ENCODE measurements at places on chromosomes 5 and 9.

- peak; percentile 67 for DNase-seq
Observed at GRCh38 chr9:14062586-14063221, 251.2 kb downstream of the NFIB start.

DNA sequence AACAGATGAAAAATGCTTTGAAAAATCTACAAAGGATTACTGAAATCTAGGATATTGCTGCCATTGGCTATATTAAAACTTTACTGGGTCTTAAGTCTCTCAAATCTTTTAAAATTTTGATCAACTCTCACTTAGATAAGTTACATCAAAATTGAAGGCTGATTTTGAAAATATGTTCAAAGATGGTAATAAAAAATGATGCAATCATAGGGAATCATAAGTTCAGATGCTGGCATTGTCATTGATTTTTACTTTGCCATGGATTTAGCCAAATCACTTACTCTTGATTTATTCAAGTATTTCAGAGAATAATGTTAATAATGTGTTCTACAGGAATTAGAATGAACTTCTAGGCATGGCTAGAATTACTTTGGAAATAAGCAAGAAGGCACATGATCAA is 24.2 kb downstream of the LARS1 start:
- DNase-seq, result no peak

DNA sequence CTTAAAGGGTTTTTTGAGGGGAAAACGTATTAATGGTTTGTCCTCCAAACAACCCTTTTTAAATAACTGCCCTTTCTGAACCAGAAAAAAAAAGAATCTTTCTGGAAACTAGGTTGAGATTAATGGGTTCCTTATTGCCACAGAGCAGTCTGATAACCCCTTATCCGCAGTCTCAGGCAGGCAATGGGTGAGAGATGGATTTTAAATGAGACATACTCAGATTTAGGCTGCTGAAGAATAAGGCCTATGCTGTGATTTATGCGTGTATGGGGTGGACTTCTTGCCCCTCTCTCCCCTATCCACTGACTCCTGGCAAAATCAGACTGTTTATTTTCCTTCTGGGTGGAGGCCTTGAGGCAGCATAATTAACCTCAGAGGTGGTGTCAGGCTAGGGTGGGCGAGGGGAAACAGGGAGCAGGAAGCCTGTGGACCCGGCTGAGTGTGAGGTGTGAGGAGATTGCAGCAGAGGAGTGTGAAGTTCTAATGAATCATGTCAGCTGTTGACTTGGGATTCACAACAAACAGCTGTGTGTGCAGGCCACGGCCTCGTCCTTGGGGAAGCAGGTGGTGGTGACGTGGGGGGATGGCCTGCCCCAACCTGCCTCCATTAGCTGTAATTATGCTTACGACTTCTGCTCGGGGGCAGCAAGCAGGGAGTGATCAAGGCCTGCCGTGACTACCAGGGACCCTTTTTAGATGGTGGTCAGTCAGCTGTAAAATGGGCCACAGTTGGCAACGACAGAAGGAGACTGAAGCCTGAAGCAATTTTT is 196.4 kb downstream of the SEMA6A start:
- no peak for DNase-seq

DNA sequence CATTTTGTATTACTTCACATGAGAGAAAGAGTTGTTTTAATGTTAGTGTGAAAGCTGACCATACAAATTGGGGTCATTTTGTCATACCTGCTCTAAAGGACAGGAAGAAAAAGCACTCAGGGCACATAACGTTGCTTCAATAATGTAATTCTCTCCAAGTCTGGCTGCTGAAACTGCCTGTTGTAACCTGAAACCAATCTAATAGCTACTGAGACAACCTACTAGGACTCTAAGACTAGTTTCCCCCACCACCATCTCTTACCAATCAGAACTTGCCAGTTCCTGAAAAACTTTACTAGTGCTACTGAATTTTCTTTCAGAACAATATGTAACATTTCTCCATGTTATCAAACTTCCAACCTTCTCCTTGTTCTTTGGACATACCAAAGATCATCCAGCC is 374.7 kb downstream of the PTPRD start:
- DNase-seq, result no peak

DNA sequence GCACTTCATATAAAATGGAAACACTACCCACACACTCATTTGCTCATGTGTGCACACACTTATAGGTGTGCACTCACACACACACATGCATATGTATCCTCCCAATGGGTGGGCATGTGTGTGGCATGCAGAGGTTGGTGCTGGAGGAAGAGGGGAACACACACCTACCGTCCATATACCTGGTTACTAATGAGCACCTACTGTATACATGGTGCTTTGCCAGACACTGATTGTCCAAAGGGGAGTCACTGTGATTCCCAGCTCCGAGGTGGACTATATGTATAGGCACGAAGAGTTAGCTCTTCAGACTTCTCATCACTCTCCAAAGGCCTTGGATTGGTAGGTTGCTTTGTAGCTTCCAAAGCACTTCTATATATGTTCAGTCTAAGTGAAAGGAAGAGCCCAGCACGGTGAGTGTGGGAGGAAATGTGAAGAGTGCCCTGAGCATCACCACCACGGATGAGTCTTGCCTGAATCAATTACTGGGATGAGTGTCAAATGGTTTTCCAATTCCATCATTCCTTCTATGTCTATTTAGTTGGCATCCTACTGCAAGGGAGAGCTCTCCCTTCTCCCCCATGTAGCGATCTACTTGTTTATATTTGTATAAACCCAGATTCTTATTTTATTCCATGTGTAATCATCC is 12.6 kb upstream of the ERGIC1 start:
- DNase-seq, result no peak

- DNase-seq, result no peak
Observed at GRCh38 chr5:24161559-24161958, 483.2 kb downstream of the CDH10 start.

GRCh38 chr5:171261361-171261760 is 47.7 kb upstream of the TLX3 start:
- no peak for DNase-seq

DNA sequence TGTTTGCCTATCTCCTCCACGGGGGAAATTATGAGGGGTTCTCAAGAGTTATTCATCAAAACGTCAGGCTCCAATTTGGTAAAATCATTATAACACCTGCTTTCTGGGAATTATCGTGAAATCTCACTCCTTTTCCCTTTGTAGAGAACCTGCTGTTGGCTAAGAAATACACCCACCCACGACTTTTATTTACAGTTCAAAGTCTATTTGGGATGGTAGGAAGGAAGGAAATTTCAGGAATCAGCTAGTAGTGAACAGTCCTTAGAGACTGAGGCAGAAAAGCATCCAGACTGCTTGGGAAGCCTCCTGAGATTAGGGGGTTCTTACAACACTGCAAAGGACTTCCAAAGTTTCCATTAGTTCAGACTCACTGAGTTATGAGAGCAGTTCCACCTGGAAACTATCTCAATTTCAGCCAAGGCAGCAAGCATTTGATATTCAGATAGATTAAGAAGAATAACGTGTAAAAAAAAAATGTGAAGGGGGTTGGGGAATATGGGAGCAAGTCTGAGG is 9.4 kb upstream of the SPDL1 start:
- DNase-seq, result no peak

GRCh38 chr5:58246461-58246944 is 213.4 kb downstream of the PLK2 start:
- no peak for DNase-seq

- DNase-seq, result no peak
Observed at GRCh38 chr5:73591698-73592501, 26.4 kb downstream of the UTP15 start.

DNA sequence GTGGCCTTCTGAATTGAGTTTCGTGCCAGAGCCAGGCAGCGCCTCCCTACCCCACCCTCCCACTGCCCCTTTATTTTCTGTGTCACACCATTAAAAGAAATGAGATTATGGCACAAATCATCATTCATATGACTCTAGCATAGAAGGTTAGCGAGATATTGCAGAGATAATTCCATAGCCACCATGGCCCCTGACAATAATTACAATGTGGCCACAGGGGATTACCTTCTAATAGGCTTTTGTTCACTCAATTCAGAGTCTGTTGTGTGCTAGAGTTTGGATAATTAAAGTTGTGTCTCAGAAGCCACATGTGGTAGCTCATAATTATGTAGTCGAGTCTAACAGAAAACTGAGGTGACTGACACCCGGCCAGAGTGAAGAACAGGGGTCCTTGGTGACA is 428.1 kb downstream of the ARHGEF28 start:
- DNase-seq, result no peak

DNA sequence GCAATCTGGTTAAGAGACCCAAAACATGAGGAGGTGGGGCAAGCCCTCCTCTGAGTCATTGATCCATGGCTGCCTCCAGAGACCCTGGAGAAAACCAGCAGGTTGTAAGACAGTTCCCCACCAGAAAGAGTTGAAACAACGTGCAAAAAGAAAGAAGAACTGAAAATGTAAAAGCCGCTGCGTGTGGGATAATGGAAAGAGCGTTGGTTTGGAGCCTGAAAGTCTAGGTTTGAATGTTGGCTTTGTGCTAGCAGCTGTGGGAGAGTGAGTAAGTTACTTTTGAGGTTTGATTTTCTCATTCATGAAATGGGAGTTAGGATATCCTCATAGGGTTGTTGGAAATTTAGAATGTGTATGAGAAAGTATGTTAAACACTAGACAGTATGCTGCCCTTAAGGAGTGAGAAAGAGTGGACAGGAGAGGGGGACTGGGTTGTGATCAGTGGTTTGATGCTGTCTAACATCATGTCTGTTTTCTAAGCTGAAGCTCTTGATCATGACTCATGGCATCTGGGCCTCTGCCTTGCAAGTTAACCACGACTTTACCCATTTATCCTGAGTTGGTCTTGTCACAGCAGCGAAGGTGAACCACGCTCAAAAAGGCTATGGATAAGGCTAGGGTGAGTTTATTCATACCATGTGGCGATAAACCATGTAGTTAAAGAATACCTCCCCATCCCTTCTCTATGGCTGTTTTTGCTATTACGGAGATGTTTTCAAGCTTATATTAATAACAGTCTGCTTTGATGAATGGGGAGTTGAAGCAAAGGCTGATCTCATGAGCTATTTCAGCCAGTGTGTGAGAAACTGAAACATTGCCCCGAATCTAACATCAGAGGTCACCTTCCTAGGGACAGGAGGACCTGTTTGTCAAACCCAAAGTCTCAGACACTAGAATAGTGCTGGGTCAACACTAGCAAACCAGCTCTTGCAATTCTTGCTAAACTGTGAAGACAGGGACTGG is 41.3 kb downstream of the ZNF366 start:
- no peak for DNase-seq

DNA sequence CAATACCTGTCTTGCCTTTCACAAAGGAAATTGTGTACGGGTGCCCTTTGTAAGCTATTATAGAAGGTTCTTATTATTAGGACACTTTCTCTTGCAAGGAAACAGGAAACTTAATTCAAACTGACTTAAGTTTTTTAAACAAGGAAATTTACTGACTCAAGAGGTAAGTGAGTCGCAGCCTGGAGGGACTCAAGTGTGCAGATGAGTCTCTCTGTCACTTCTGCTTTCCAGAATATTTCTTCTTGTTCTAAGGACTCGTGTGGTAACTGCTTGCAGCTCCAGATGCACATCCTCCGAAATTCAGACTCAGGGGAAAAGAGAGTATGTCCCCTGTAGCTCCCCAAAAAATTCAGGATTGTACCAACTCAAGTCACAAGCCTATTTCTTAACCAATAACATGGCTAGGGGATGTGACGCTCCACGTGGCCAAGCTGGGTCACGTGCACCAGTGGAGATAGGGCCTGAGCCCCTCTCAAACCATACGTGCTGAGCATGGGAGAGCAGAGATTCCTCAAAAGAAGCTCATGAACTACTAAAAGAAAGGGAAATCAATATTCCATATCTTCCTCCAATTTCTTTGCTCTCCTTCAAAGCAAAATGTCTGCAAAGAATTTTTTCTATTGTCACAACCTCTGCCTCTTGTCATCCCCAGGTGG is 49.2 kb upstream of the ERCC6L2 start:
- DNase-seq, result no peak

DNA sequence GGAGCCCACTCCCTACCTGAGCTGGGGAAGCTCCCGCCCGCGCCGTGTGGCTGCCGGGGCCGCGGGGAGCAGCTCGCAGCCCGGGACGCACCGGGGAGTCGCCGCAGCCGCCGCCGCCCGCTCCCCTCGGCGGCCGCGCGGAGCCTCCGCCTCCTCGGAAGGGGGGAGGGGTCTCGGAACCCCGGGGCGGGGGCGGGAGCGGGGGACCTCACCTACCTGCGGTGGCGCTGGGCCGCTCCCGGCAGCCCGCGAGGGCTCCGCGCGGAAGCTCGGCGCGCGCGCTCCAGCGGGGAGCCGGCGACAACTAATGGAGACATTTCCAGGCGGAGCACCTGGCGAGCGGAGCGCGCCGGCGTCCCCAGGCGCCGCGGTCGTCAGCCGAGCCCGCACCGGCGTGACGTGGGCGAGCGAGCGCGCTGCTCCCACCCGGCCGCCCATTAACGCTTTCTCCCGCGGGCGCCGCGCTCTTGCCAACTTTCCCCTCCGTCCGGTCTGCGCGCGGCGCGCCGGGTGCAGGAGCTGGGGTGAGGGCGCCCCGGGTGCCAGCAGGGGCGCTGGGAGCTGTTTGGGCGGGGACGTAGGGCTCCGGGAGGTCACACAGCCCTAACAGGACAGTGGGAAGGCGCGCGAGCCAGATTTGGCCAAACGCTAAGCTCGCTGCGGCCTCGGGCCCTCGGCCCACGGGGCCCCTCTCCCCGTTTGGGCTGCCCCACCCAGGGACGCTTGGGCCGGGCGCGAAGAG is 4.3 kb upstream of the IRX4 start:
- DNase-seq, result no peak

GRCh38 chr5:56168066-56168478 is 65.1 kb downstream of the ANKRD55 start:
- DNase-seq, result peak; percentile 78

- DNase-seq, result no peak
Observed at GRCh38 chr5:53792338-53792737, 231.9 kb downstream of the NDUFS4 start.

Measured in non-pigmented ciliary epithelial cell (primary cell).